ENCODE measurements at places on chromosomes 12 and 14.
A peak's percentile ranks its signal among the peaks of the same experiment; 100 is the strongest.

- H3K36me3 ChIP-seq, result peaks cover 8% of the 10 kb centered on the region
- H3K4me3 ChIP-seq, result no peak overlapping the region
- no peak for DNase-seq
- H3K27ac ChIP-seq, result no peak overlapping the region
Observed at GRCh38 chr12:38911611-38912010, 6.2 kb upstream of the CPNE8 start.

- no peak for DNase-seq
- H3K27me3 ChIP-seq, result no peaks in the 10 kb centered on the region
- peaks cover 21% of the 10 kb centered on the region for H3K4me1 ChIP-seq
- H3K36me3 ChIP-seq, result no peaks in the 10 kb centered on the region
- no peak overlapping the region for H3K4me3 ChIP-seq
Observed at GRCh38 chr12:72677846-72678245, 405.7 kb downstream of the TRHDE start.

- peak overlapping the region; percentile 99 for H3K4me3 ChIP-seq
- peak overlapping the region; percentile 86 for H3K27ac ChIP-seq
- no peaks in the 10 kb centered on the region for H3K27me3 ChIP-seq
- peaks cover 30% of the 10 kb centered on the region for H3K36me3 ChIP-seq
- H3K4me1 ChIP-seq, result peaks cover 18% of the 10 kb centered on the region
Observed at GRCh38 chr12:70366581-70367257, 629 bp downstream of the KCNMB4 start.

DNA sequence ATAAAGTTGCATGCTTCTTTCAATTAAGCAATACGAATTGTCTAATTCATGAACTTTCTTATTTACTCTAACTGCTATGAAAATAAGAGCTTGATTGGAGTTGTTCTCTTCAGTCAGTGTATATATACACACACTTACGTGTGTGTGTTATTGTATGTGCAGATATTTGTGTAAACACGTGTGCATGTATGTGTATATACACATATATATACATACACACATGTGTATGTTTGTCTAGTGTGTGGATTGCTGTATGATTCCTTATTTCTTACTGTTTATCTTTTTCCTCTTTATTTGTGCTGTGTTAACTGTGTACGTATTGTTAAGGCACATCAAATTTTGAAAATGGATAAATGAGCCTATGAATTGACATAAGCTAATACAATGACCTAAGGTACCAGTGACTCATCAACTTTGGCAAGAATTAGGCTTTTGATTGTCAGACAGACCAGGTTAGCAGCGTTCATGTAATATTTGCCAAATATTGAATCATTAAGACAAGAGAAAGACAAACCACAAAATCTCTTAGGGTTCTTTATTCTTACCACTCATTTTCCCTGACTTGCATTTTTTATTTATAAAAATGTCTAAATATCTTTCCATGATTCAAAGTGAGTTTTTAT lies 423.9 kb downstream of the SOX5 start:
- no peak overlapping the region for H3K27ac ChIP-seq
- no peaks in the 10 kb centered on the region for H3K27me3 ChIP-seq
- no peak overlapping the region for H3K4me3 ChIP-seq
- no peaks in the 10 kb centered on the region for H3K36me3 ChIP-seq
- no peaks in the 10 kb centered on the region for H3K4me1 ChIP-seq

- no peaks in the 10 kb centered on the region for H3K4me1 ChIP-seq
- H3K27me3 ChIP-seq, result peaks cover 33% of the 10 kb centered on the region
- H3K4me3 ChIP-seq, result peak within 1 kb of the TSS; percentile 58
- H3K36me3 ChIP-seq, result peaks cover 6% of the 10 kb centered on the region
Observed at GRCh38 chr14:77498120-77498979, at the start of gene ISM2. Gene ISM2, minus strand, starts transcription at chr14:77498816. Its CDS starts 23 bp downstream, at chr14:77498793.

Measured in Calu3 (cell line).